ENCODE measurements at places on chromosomes 2 and 18.

DNA sequence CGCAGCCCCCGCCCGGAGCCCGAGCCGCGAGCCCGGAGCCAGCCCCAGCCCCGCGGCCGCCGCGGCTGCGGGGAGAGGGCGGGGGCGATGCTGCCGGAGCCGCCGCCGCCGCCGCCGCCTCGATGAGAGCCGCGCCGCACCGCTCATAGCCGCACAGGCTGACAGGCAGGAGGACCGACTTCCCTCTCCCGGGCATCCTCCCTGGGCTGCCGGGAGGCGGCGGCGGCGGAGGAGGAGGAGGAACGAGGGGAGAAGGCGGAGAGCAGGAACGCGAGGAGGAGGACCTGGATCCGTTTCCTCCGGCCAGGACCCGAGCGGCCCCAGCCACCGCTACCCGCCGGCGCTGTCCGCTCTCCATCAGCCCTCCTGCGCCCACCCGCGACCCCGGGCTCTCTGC is 370 bp downstream of the KLHL29 start:
- no peaks in the 10 kb centered on the region for H3K36me3 ChIP-seq
- no peak for DNase-seq
- H3K27me3 ChIP-seq, result peaks cover 3% of the 10 kb centered on the region
- H3K4me1 ChIP-seq, result no peaks in the 10 kb centered on the region
- H3K4me3 ChIP-seq, result peak overlapping the region; percentile 60
- peak overlapping the region; percentile 65 for H3K27ac ChIP-seq

- DNase-seq, result no peak
- no peak overlapping the region for H3K4me3 ChIP-seq
- H3K27me3 ChIP-seq, result no peaks in the 10 kb centered on the region
These were observed 25.4 kb downstream of the USP14 start for GRCh38 chr18:183769-184168.

GRCh38 chr2:185738679-185739472 is at the start of gene FSIP2:
Gene FSIP2, plus strand, starts transcription at chr2:185738804. Its CDS starts 91 bp downstream, at chr2:185738895.
- H3K36me3 ChIP-seq, result no peaks in the 10 kb centered on the region
- H3K27me3 ChIP-seq, result no peaks in the 10 kb centered on the region
- no peaks in the 10 kb centered on the region for H3K4me1 ChIP-seq
- H3K4me3 ChIP-seq, result peak within 1 kb of the TSS; percentile 43

GRCh38 chr18:27887711-27888495 is 289.0 kb downstream of the CDH2 start:
- H3K4me1 ChIP-seq, result no peaks in the 10 kb centered on the region
- DNase-seq, result no peak
- no peak overlapping the region for H3K27ac ChIP-seq
- no peak overlapping the region for H3K4me3 ChIP-seq
- H3K36me3 ChIP-seq, result no peaks in the 10 kb centered on the region
- H3K27me3 ChIP-seq, result no peaks in the 10 kb centered on the region

- H3K27ac ChIP-seq, result no peak overlapping the region
- H3K36me3 ChIP-seq, result no peaks in the 10 kb centered on the region
- no peaks in the 10 kb centered on the region for H3K27me3 ChIP-seq
- no peak for DNase-seq
- H3K4me3 ChIP-seq, result no peak overlapping the region
- H3K4me1 ChIP-seq, result no peaks in the 10 kb centered on the region
These were observed 98.6 kb upstream of the EPB41L5 start for GRCh38 chr2:119914266-119914665.

DNA sequence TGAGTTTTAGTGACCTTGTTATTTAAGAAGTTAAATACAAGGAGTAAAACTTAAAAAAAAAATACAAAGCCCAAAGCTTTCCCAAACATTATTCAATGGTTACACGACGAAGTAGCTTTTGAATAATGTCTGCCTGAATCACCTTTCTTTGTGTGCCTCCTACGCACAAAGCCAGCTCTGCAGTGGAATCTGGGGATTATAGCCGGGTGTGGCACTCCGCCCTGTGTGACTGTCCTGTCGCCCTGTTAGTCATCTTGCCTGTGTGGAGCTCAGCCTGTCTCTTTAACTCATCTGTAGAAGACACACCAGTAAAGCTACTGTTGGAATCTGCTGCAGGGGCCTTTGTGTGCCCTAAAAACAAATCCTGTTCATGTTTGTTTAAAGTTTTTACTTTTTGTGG is 79.4 kb upstream of the TCF7L1 start:
- no peak overlapping the region for H3K27ac ChIP-seq
- H3K4me1 ChIP-seq, result no peaks in the 10 kb centered on the region
- peaks cover 33% of the 10 kb centered on the region for H3K36me3 ChIP-seq
- no peak for DNase-seq

DNA sequence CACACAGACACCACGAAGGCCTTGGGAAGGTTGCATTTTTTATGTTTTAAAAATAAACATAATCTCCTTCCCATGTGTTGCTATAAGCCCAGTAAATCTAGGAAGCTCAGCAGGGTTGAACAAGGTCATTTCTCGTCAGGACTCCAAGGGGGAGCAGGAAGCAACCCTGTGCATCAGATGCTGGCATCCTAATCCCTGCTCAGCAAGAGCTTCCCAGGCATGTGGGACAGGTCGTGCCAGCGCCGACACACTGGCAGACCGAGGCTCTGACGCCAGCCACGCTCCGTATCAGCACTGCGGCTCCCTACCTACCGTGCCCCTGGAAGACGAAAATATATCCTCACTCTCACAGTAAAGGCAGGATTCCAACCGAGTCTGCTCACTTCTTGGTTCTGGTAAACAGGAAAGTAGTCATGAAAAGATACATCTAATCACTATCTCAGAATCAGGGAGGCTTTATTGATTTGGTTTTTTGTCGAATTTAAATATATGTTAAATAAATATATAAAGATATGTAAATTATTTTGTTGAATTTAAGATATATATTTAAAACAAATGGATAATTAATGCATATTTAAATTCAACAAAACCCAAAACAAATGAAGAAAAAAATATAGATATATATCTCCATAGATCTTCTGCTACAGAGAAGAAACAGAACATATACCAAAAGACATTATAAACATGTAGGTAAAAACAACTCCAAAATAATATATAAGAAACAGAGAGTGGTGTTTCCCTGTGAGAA is 61.4 kb downstream of the TXNL1 start:
- no peaks in the 10 kb centered on the region for H3K36me3 ChIP-seq
- no peak for DNase-seq
- H3K27ac ChIP-seq, result no peak overlapping the region

DNA sequence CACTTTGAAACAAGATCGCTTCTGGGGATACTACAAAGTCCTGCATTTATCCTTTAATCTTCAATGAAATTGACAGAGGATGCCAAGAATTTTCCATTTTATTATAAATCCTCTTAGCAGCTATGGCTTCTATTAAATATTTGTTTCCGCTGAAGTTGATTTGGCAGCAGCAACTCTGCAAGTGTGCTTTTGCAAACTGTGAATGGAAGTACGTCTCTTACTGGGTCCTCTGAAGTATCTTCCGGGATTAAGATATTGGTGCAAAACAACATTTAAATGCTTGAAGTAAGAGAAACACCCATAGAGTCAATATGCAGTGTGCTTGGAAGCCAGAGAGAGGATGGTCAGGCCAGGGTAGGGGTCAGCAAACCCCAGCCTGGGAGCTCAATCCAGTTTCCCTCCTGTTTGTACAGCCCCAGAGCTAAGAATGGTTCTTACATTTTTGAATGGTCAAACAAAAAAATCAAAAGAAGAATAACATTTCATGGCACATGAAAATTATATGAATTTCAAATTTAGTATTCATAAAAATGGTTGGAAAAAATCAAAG is 13.6 kb downstream of the CCDC68 start:
- DNase-seq, result no peak
- H3K27ac ChIP-seq, result peak overlapping the region; percentile 12
- H3K4me3 ChIP-seq, result no peak overlapping the region
- H3K27me3 ChIP-seq, result no peaks in the 10 kb centered on the region

GRCh38 chr2:108935271-108935741 is 53.7 kb downstream of the EDAR start:
- H3K27me3 ChIP-seq, result no peaks in the 10 kb centered on the region
- H3K4me1 ChIP-seq, result no peaks in the 10 kb centered on the region
- no peak overlapping the region for H3K27ac ChIP-seq
- no peak for DNase-seq

- no peak overlapping the region for H3K27ac ChIP-seq
- H3K27me3 ChIP-seq, result no peaks in the 10 kb centered on the region
- no peaks in the 10 kb centered on the region for H3K36me3 ChIP-seq
- H3K4me1 ChIP-seq, result no peaks in the 10 kb centered on the region
These were observed 175.5 kb downstream of the ZNF407 start for GRCh38 chr18:74773171-74773624.

DNA sequence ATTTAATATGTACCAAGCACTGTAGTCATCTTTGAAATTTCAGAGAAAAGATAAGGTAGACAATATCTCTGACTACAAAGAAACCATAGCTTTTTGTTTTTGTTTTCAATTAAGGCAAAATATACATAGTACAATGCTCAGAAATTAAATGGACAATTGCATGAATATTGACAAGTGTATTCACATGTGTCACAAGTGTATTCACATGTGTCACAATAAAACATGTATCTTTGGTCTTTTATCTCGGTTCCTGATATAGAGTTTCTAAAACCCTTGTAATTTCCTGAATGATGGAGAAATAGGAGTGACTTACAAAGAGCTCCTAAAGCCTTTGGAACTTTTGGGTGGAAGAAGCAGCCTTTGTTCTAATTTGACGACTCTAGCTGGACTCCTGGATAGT is 756.4 kb downstream of the EPHA4 start:
- no peaks in the 10 kb centered on the region for H3K4me1 ChIP-seq
- no peak overlapping the region for H3K4me3 ChIP-seq
- no peak overlapping the region for H3K27ac ChIP-seq
- no peak for DNase-seq

GRCh38 chr18:39846265-39846664 is 2108.8 kb upstream of the PIK3C3 start:
- no peaks in the 10 kb centered on the region for H3K27me3 ChIP-seq
- no peak overlapping the region for H3K27ac ChIP-seq
- DNase-seq, result peak; percentile 68
- peaks cover 6% of the 10 kb centered on the region for H3K4me1 ChIP-seq
- no peaks in the 10 kb centered on the region for H3K36me3 ChIP-seq
- H3K4me3 ChIP-seq, result no peak overlapping the region

GRCh38 chr2:141737492-141738255 is 393.1 kb downstream of the LRP1B start:
- no peak overlapping the region for H3K4me3 ChIP-seq
- H3K27me3 ChIP-seq, result no peaks in the 10 kb centered on the region
- H3K27ac ChIP-seq, result no peak overlapping the region
- no peaks in the 10 kb centered on the region for H3K4me1 ChIP-seq
- no peaks in the 10 kb centered on the region for H3K36me3 ChIP-seq
- DNase-seq, result no peak

DNA sequence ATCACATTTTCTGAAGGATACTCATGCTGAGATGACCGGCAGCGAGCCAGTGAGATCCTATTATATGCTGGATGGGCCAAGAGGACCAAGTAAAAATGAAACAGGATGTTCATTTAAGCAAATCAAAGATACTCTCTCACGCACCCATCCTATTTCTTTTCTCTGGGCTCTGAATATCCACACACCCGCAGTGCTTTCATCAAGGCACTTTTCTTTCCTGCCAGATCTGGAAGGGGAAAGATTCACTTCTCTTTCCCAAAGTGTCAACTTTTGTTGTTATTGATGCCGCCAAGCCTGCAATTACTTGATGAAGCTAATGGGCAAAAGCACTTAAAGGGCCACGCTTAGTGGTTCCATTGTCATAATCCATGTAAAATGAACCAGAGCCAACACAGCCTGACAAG is 191.9 kb upstream of the CHAC2 start:
- no peak overlapping the region for H3K27ac ChIP-seq
- no peaks in the 10 kb centered on the region for H3K27me3 ChIP-seq
- H3K4me1 ChIP-seq, result no peaks in the 10 kb centered on the region
- H3K36me3 ChIP-seq, result no peaks in the 10 kb centered on the region
- H3K4me3 ChIP-seq, result no peak overlapping the region
- no peak for DNase-seq
